ENCODE measurements at places on chromosomes 2 and 18. TPM values are rescaled to one million over a fixed set of nuclear protein-coding genes. Genes with fewer than 3 reads are reported as not detected.

Gene UNC80
- total RNA-seq: 1.6 TPM

DNA sequence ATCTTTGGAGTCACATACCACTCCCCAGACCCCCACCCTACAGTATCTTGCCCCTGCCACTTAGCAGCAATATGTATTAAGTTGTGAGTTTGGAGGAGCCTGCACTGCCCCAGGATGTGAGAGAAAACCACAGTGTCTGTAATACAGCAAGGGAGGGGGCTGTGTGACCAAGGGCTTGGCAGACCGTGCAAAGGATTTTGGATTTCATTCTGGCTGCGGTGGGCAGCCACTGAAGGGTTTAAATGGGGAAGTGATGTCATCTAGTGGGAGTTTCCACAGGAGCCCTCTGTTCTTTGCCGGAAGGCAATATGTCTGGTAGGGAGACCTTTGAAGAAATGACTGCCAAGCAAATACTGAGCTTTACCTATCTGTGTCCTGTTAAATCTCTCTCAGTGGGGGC, 202.4 kb downstream of the FHOD3 start:
- DNase-seq: no peak

Gene GALNT5
- total RNA-seq: not detected

GRCh38 chr2:212526059-212526458, 12.5 kb downstream of the ERBB4 start:
- DNase-seq: no peak

Gene SERPINB10
- not detected for total RNA-seq

Gene KIF5C
- total RNA-seq: 0.74 TPM

Gene TMEM37
- 13.8 TPM for total RNA-seq

DNA sequence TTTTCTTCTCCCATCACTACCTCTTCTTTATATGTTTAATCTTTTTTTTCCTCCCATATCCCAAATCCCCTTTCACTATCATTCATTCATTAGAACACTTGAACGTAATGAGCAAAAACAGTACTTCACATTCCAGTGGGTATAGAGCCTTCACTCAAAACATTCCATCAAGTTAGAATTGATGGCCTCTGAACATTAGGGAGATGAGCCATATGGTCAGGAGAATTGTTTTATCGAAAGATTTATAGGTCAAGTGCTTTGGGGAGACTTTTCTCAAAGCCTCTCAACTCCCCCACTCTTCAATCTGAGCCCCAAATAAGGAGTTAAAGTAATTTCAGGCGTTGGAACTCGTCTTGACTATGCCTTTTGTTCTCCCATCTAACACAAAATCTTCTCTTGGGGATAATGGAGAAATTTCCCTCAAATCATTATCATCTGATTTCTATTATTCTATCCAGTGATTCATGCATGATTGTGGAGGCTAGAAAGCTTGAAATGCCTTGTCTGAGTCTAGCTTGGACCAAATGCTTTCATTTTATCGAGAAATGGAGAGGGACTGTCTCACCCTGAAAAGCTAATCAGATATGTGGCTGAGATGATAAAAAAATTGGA, 79.2 kb downstream of the KIAA2012 start:
- no peak for DNase-seq

DNA sequence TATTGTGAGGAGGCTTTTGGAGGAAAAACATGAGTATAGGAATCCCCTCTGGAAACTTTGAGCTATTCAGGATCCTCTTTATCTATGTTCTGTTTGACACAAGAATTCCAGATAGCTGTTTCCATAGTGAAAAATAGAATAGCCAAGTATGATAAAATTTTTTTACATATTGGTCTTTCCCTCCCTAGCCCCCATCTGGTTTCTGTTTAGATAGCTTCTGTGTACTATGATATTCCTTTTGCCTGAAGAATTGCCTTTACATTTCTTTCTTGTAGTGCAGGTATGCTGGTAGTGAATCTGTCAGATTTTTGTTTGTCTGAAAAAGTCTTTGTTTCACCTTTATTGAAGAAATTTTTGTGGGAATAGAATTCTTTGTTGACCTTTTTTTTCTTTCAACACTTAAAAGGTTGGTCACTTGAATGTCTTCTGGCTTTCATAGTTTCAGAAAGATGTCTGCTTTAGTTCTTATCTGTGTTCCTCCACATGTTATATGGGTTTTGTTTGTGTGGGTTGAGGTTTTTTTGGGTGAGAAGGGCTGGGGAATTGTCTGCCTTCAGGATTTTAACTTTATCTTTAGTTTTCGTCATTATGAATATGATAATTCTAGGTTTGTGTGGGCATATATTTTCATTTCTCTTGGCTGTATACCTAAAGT, 29.9 kb upstream of the FBLN7 start:
- DNase-seq: no peak

Gene SCYGR2
- not detected for total RNA-seq

DNA sequence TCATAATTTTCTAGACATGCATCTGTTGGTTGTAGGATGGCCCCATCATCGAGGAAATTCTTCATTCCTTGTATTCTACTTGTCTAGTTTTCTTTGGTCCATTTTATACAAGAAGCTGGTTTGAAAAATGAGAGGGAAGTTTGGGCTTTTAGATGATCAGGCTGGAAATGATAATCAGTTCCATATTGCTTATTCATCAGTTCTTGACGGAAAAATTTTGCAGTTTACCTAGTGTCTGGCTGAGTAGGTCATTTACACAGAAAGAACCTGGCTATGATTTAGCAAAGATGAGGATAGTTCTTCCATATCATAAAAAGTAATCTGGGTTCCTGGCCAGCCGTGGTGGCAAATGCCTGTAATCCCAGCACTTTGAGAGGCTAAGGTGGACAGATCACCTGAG, 374.9 kb downstream of the LRRTM1 start:
- DNase-seq: no peak

Gene LYPD1
- total RNA-seq: 9.8 TPM
